ENCODE measurements at places on chromosomes 2 and 18.

- no peak for DNase-seq
These were observed 29.2 kb upstream of the AGPS start for GRCh38 chr2:177363332-177363731.

GRCh38 chr2:180122874-180123273 lies 115.8 kb upstream of the CWC22 start:
- no peak for DNase-seq

GRCh38 chr2:111239581-111240249 lies 119.0 kb downstream of the BCL2L11 start:
- DNase-seq, result no peak

DNA sequence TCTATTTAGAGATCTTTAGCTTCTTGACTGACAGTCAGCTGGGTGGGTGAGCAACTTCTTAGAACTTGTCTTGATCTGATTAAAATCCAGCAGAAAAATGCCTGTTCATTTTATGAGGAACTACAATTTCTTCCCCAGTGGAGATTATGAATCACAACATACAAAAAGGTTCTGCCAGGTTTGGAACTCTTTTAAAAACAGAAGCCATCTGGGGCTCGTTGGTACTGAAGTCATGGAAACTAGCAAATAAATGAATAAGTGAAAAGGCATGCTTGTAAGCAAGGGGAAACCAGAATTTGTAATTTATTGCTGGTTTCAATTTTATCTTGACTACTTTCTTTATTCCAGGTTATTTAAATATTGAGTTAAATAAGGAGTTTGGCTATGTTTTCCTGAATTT lies 767.4 kb downstream of the MBD2 start:
- DNase-seq, result no peak

- no peak for DNase-seq
These were observed 38.5 kb upstream of the SNED1 start for GRCh38 chr2:240959941-240960308.

GRCh38 chr18:62505669-62506494 lies 16.9 kb upstream of the ZCCHC2 start:
- no peak for DNase-seq

Measured in pulmonary artery endothelial cell (primary cell).